ENCODE measurements at places on chromosomes 16 and 17.

DNA sequence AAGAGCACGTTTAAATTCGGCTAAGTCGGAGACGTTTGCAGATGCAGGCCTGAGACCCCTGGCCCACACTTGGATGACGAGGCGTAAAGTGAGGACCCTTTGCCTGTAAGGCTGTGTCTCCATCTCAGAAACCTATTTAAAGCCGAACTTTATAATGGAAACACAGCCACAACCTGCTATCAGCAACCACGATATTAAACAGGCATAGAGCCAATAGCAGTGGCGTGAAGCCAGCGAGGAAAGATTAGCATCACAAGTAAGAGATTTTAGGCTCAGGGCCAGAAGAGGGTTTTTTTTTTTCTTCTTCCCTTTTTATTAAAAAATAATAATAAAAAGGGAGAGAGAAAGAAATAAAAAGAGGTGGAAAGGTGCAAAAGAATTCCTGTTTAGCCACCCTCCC, 111.3 kb upstream of the NOL11 start:
- DNase-seq = peak; percentile 75

GRCh38 chr17:27455236-27455913, 873 bp upstream of the KSR1 start:
- no peak for DNase-seq

- DNase-seq = no peak
Observed at GRCh38 chr16:27903046-27903655, 160.4 kb downstream of the GSG1L start.

DNA sequence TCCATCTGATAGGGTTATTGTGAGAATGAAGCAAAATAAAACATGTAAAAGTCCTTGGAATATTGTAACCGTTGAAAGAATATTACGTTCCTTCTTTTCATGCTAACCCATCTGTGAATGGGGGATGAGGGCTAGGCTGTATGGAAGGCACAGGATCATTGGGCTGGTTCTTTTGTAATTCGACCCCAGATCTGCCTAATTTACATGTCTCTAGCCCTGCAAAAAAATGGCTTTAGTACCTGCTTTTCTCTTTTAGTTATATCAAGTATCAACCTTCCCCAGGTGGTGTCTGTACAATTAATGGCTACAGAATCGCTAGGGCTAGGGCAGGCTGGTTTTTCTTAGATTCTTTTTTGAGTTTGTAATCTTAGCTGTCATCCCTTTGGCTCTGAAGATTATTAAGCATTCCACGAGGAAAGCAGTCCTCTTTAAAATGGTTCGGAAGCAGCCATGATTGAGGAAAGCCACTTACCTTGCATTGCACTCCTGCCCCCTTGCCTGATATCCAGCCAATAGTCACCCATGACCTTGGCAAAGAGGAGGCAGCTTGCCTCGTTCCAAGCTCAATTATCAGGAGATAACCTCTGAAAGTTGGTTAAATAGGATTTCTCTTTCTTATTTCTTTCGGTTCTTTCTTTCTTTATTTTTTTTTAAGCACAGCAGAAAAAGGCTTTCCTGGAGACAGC, 153.9 kb upstream of the ZKSCAN2 start:
- no peak for DNase-seq

DNA sequence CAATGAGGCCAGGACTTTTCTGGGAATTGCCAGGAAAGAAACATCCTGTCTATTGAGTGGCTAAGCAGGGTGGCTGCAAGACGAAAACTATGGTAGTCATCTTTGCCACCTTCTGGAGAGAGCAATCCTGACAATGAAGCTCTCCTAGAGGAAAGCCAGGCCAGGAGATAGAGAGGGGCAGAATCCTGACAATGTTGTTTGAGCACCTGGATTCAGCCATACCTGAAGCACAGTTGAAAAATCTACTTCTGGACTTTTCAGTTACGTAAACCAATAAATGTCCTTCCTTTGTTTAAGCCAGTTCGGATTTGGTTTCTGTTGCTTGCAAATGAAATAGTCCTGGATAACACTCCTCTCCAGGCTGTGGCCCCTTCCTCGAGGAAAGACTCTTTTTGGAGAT, 9.4 kb downstream of the P2RX1 start:
- no peak for DNase-seq

DNA sequence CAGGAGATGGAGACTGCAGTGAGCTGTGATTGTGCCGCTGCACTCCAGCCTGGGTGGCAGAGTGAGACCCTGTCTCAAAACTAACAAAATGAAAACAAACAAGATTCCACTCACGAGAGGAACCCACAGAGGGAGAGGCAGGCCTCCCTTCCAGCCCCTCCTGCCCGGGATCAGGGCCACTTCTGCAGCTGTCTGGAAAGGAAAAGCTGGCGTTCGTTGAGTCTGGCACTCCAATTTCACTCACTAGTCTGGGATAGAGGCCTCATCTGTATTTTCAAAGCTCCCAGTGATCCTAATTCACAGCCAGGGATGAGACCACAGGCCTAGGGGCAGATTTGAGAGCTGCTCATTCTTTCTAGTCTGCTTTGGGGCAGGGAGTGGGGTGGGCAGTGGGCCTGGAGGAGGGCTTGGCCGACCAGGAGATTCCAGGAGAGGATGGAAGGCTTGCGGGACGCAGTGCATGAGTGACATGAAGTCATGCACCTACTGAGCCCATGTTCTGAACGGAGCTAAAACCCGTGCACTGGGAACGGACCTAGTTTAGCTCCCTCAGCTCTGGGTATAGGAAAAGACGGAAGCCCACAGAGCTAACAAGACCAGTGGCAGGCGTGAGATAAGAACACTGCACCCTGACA, 54.0 kb downstream of the COTL1 start:
- DNase-seq = no peak

DNA sequence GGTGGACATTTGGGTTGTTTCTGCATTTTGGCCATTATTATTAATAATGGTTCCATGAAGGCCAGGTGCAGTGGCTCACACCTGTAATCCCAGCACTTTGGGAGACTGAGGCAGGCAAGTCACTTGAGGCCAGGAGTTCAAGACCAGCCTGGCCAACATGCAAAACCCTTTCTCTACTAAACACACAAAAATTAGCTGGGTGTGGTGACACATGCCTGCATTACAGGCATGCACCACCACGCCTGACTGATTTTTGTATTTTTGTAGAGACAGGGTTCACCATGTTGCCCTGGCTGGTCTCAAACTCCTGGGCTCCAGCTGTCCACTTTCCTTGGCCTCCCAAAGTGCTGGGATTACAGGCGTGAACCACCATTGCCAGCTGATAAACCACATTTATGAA, 58.5 kb downstream of the TNFRSF13B start:
- no peak for DNase-seq

DNA sequence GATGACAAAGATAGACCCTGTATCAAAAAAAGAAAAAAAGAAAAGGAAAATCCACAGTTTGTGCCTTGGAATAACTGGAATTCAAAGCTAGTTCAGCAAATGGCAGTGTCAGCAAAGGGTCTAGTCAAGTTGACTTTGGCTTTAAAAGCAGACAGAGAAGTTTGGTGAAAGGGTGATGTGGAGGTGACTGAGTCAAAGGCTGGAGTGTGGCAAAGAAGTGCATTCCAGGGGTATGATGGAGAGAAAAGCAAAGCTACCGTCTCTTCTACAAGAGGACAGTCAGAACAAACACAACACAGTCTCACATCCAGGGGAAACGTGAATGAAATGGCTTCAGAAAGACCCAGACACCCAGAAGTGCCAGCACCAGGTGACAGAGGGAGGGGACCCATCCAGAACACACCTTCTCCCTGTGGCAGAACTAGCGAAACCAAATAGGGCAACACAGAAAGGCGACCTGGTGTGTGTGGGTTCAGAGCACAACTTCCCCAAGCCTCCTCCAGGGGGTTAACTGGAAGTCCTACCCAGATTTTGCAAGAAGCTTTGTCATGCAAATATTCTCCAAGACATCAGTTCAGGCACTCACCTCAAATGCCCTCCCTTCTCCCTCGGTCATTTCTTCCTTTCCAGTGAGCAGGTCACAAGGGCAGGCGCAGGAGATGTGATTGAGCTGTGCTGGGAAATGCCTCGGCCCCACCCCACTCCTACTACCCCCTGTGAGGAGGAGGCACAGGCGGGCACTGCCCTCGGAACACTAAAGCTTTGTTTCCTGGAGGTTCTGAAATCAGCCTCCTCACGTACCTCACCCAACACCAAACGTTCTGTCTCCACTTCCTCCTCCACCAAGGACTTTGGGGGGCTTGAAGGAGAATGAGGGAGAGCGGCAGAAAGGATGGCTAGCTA, 481.9 kb downstream of the SOX9 start:
- DNase-seq = peak; percentile 93

DNA sequence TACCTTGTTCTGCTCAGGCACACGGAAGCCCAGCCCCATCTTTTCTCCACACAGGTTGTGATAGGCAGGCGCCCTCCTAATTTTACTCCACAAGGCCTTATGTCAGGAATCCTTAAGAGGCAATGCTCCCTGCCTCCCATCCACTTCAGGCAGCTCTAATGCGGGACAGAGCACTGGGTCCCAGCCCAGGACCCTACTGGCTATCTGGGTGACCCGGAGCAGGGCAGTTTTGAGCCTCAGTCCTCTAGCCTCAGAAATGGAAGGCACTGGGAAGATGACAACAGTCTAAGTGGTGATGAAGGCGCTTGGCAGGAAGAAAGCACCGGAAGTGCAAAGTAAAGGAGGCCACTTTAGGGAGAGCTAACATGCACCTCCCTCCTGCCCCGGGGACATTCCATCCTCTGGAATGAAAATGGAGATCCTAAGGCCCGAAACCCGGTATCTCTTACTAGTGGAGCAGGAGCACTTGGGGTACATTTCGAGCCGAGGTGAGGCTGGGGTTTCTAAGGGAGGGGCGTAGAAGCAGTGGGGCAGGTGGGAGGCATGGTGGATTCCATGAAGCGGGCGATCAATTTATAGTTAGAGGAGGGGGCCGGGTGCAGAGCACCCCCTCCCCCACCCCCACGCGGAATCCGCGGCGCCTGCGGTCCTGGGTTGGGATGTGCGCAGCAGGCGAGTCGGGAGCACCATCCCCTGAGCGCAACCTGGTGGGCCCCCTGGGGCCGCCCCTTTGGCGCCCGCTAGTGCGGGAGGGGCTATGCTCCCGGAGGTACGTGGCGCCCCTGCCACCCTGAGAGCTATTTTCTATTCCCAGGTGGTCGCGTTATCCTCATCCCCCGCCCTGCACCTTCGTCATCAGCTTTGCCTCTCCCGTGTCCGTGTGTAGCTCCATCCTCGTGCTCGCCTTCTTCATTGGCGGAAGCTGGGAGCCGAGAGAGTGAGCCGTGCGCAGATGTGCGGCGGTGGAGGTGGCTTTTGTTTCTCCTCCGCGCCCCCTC, 4.9 kb downstream of the MT1F start:
- no peak for DNase-seq

DNA sequence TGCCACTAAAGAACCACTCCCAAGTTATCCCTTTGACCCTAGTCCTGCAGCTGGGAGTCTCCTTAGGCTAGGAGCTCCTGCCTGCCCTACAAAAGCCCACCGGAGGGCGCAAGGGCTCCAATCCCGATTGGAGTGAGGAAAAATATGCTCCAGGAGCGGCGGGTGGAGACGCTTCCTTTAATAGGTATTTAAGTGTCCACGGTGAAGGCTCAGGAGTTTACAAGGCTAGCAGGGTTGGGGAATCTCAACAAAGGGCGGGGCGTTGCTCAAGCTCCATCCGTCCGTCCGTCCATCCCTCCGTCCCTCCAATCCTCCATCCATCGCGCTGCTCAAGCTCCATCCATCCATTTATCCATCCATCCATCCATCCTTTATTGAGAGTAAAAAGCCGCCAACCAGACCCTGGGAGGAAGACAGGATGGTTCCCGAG, 556 bp upstream of the SPNS1 start:
- DNase-seq = peak; percentile 62

- no peak for DNase-seq
Observed at GRCh38 chr17:82180776-82181528, 31.7 kb downstream of the CCDC57 start.

- DNase-seq = no peak
Observed at GRCh38 chr17:45787044-45787443, 2.9 kb downstream of the CRHR1 start.

GRCh38 chr17:18932360-18933055, 19.5 kb upstream of the SLC5A10 start:
- no peak for DNase-seq

DNA sequence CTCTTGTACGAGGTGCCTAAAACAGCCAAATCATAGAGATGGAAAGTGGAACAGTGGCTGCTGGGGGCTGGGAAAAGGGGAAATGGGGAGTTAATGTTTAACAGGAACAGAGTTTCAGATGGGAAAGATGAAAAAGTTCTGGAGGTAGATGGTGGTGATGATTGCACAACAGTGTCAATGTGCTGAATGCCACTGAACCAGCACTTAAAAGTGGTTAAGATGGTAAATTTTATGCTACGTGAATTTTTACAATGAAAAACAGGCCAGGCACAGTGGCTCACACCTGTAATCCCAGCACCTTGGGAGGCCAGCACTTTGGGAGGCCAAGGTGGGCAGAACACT, 130.4 kb downstream of the C16orf78 start:
- no peak for DNase-seq

GRCh38 chr16:72814226-72814625, 233.7 kb downstream of the ZFHX3 start:
- no peak for DNase-seq

DNA sequence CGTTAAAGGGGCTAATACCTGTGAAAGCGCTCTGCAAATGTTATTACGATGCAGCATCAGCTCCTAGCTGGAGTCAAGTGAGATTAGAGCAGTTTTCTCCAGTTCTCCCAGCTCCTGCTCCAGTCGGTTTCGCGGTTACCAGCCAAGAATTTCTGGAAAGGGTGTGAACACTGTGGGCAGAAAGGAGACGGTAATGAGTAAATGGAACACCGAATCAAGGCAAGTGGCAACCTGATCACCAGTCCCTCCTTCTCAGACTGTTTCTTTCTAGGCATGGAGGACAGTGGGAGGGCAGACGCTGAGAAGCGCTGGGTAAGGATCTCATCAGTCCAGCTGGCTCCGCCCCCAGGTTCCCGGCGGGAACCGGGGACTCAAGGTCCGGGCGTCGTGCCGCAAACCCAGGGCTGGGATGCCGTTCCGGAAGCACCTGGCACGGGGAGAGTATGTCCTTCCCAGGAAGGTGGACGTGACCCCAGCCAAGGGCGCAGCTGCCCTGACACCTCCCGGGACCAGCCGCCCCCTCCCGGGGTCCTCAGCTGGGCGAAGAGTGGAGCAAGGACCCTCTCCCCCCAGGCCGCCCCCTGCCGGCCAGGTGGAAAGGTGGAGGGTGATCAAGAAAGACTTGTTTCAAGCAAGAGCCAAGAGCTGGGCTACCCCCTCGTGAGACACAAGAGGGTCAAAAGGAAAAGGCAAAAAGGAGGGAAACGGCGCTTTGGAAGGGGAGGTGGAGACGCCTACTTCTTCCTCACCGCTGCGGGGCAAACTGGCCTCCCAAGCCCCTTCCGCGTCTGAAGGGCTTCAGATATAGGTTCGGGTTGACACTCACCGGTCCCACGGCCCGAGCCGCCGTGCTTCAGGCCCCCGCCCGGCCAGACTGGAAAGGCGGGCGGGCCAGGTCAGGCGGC, 481 bp downstream of the MYO19 start:
- DNase-seq = peak; percentile 33

- DNase-seq = no peak
Observed at GRCh38 chr17:29008591-29008990, 2.8 kb upstream of the SEZ6 start.

GRCh38 chr17:46947216-46947615, 24.3 kb downstream of the GOSR2 start:
- no peak for DNase-seq
